NT2/D1 (cell line): ENCODE measurements at places on chromosomes 4 and X.

- no peak for DNase-seq
Observed at GRCh38 chr4:53128706-53129357, 237.0 kb downstream of the SCFD2 start.

DNA sequence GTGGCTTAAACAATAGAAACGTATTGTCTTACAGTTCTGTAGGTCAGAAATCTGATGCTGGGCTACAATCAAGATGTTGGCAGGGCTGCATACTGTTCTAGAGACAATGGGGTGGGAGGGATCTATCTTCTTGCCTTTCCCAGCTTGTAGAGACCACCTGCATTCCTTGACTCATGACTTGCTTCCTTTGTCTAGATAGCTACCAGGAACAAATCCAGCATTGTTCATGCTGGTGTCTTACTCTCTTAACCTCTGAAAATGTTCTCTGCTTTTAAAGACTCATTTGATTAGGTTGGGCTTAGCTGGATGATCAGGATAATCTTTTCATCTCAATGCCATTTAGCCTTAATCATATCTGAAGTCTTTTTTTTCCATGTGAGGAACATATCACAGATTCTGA lies 169.0 kb downstream of the ZNF330 start:
- DNase-seq, result no peak

DNA sequence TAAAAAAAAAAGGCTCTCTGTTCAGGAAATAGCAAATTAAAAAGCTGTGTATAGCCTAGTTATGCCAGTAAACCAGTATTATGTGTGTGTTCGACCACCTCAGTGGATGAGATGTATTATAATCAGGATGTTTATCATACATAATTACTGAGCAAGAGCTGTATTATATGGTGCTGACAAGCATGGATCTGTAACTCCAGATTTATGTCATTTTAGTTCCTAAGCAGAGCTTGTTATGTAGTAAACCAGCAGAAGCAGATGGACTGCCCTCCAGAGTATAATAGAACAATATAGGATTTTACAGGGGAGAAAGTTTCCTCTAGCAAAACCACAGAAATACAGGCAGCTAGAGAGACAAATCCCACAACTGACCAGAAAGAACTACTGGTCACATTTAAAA lies 627.4 kb upstream of the EPHA5 start:
- DNase-seq, result no peak

DNA sequence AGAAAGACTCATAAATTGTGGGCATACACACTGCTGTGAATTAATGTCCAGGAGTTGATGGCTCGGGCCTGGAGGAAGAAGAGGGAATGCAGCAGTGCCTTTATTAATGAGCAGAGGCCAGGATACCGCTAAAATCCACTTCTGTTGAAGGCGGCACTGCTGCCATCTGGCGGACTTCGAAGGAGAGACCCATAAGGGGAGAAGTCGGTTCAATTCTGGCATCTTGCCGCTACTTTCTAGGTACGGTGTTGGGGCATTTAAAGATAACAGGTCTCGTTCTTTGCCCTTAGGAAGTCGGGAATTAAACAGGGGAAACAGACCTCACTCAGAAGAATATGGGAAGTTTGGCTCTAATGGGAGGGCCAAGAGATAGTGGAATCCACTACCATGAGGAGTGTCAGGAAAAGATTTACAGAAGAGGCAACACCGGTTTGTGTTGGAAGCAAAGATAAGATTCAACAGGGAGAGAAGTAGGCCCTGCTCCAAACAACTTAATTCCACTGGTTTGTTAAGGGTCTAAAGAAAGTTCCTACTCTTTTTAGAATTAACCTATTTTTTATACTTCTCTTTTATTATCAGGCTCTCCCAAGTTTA lies 133.6 kb upstream of the GIMD1 start:
- peak; percentile 27 for DNase-seq

DNA sequence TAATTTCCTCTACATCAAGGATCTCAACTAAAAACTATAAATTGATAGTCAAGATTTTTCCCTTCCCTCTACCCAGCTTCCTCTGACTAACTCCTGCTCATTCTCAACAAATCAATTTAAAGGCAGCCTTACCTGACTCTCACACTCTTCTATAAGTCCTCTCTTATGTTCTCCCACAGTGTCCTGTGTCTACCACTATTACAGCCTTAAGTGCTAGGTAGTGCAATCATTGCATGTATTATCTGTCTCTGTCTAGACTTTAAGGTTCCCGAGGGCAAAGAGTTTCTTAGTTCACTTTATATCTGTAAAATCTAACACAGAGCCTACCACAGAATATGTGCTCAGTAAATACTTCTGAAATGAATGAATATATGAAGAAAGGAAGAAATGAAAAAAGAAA lies 123.7 kb downstream of the BTC start:
- DNase-seq, result no peak

DNA sequence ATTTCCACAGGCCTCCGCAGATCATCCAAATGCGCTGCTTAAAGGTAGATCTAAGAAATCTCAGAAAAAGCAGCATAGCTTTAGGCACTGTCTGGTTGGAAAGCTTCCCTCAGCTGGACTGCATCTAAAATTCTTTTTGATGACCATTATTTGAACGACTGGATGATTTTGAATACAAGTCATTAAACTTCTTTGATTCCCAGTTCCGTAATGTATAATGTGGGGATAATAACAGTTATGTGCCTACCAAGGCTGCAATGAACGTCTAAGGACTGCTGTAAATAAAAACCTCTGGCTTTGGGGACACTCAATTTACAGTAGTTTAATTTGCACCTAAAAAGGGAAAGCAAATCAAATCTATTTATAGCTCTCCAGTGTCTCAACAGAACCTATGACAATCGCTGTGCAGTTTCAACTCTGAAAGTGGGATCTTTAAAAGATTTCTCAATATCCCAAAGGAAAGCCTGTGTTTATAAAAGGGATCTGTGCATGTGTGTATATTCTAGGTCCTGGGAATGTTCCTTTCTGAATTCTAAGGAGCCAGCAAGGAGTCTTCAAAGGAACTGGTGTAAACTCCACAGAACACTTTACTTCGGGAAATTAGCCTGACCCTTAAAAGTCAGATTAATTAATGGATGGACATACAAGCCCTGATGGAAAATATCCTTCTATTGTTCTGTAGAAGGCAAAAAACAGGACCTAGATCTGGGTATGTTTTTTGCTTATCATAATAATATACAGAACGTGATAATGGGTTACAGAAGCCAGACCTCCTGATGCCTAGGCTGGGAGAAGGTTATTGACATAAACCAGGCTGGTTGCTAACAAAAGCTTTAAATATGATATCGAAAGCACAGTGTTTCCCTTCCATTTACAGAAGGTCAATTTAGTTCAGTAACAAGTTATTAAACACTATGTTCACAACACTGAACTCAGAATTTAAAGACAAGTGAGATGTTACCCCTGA lies 53.4 kb downstream of the AFAP1 start:
- no peak for DNase-seq

DNA sequence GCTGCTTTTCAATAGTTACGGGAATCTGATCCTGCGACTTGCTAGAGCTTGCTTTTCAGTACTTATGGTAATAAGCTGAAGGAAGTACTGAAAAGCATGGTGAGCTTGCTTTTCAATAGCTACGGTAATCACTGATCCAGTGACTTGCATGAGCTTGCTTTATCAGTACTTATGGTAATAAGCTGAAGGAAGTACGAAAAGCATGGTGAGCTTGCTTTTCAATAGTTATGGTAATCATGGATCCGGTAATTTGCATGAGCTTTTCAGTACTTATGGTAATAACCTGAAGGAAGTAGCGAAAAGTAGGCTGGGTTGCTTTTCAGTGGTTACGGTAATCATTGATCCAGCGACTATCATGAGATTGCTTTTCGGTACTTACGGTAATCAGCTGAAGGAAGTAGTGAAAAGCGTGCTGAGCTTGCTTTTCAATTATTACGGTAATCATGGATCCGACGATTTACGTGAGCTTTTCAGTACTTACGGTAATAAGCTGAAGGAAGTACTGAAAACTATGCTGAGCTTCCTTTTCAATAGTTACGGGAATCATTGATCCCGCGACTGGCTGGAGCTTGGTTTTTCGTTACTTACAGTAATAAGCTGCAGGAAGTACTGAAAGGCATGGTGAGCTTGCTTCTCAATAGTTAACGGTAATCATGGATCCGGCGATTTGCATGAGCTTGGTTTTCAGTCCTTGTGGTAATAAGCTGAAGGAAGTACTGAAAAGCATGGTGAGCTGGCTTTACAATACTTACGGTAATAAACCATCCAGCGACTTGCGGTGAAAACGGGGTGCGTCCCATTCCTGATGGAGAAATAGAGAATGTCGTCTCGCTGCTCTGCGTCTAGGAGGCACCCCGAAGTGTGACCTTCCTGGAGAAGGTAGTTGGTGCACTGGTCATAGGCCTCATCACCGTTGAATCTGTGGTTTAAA lies 6.5 kb downstream of the CRLF2 start:
- peak; percentile 90 for DNase-seq

DNA sequence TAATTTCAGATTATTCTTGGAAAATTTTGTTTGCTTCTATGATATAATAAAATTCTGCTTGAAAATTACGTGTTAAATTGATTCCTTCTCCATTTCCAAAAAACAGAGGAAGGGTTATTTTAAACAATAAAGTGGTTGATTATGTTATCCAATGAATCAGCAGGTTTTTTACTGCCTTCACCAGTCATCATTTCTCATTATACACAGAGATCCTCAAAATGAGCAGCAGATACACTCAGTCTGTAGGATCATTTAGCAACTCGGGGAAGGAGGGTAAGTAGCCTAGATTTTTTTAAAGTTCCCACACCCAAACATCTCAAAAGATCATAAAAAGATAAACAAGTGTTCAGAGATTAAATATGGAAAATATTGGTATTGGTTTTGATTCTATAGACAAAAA lies 6.8 kb upstream of the TMEM144 start:
- DNase-seq, result no peak

DNA sequence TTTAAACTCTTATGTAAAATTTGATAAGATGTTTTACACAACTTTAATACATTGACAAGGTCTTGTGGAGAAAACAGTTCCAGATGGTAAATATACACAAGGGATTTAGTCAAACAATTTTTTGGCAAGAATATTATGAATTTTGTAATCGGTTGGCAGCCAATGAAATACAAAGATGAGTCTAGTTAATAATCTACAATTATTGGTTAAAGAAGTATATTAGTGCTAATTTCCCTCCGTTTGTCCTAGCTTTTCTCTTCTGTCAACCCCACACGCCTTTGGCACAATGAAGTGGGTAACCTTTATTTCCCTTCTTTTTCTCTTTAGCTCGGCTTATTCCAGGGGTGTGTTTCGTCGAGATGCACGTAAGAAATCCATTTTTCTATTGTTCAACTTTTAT lies at the start of gene ALB:
Gene ALB (plus strand): TSS at position 246 of the 400 bp plus-strand sequence. CDS start 41 bp downstream, at position 287.
- DNase-seq, result no peak

DNA sequence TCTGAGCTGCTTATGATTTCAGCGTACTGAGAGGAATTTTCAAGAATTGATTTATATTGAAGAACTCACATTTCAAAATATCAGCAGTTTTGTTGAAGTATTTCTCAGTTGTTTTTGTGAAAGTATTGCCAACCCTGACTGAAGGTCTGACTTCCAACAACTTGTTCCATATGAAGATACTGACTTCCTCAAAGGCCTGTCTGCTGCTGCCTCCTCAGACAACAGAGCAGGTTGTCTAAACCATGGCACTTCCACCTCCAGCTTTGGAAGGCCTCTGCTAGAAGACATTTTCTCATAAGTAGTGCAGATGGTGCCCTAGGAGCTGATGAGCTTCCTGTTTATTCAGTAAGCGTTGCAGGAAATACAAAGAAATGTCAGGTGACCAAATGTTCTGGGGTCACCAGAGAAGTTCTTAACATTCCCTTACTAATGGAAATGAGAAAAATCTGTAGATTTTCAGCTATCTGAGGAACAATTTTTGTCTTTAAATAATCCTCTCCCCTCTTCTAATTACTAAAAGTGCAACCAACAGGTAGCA lies 28.8 kb downstream of the FGF2 start:
- no peak for DNase-seq

DNA sequence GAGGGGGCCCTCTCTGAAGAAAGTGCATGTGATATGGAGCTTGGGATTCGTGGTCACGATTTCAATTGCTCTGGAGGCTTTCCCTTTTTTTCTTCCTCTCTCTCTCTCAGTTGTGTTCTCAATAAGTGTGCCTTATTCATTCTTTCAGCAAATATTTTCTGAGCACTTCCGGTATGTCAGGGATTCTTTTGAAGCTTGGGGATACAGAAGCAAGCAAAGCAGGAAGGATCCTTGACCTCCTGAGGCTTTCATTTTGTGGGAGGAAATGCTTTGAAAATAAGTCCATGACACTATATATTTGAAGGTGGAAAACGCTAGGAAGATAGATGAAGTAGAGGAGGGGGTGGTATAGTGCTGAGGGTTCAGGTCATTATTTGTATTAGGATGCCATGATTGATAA lies 12.6 kb upstream of the GABRE start:
- DNase-seq, result no peak

- no peak for DNase-seq
Observed at GRCh38 chrX:101385795-101386541, at the start of gene BTK. Gene BTK, minus strand, starts transcription at chrX:101386191. Its CDS starts 10,907 bp downstream, at chrX:101375284.

GRCh38 chr4:107780665-107781064 lies 44.1 kb upstream of the SGMS2 start:
- no peak for DNase-seq

- no peak for DNase-seq
Observed at GRCh38 chr4:127162741-127163140, 470.0 kb upstream of the INTU start.

- DNase-seq, result no peak
Observed at GRCh38 chrX:153440556-153441135, 5.2 kb downstream of the TREX2 start.

DNA sequence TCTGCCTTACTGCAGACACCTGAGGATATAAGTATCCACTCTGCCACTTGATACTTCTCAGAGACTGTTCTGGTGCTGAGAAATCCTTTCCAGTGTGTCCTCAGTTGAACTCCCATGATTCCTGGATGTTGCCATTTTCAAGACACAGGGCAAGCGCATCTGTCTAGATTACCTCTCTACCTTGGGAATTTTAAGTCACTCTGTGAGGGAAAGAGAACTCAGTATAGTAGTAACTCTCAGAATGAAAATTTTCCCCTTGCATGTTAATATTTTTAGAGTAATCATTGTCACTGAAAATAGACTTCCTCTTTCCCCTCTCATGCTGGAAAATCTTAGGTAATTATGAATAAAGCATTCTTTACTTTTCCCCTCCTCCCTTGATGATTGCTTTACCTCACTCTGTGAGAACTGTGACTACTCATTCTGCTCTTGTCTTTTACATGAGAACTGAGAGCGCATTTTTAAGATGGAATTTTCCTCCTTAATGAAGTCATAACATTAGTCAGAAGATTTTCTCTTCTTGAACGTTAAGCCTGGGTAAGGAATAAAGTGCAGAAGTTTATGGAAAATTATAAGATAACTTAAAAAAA lies 45.0 kb downstream of the TET2 start:
- DNase-seq, result no peak

GRCh38 chr4:184448821-184449220 lies 25.5 kb downstream of the IRF2 start:
- no peak for DNase-seq

DNA sequence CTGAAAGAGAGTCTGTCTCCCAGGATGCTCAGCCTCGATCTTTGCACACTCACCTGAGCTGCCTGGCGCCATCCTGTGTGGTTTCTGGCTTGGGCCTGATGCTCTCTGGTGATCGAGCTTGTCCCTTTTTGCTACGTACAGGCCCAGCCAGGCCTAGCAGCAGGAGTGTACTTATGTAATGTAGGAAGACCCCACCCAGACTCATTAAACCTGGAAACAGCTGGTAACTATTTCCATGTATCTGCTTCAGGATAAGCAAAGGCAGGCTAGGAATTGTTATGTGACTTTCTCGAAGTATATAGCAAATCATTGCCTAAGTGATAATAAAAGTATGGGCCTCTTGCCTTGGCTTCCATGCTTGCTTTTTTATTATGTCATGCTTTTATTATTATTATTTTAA lies 18.6 kb upstream of the ARSJ start:
- DNase-seq, result no peak

- no peak for DNase-seq
Observed at GRCh38 chr4:110025056-110025455, 112.4 kb downstream of the EGF start.
